ENCODE measurements at places on chromosomes 12 and 14.
A peak's percentile ranks its signal among the peaks of the same experiment; 100 is the strongest.

- no peak for DNase-seq
Measured at GRCh38 chr12:41250748-41251147, 62.6 kb downstream of the PDZRN4 start.

DNA sequence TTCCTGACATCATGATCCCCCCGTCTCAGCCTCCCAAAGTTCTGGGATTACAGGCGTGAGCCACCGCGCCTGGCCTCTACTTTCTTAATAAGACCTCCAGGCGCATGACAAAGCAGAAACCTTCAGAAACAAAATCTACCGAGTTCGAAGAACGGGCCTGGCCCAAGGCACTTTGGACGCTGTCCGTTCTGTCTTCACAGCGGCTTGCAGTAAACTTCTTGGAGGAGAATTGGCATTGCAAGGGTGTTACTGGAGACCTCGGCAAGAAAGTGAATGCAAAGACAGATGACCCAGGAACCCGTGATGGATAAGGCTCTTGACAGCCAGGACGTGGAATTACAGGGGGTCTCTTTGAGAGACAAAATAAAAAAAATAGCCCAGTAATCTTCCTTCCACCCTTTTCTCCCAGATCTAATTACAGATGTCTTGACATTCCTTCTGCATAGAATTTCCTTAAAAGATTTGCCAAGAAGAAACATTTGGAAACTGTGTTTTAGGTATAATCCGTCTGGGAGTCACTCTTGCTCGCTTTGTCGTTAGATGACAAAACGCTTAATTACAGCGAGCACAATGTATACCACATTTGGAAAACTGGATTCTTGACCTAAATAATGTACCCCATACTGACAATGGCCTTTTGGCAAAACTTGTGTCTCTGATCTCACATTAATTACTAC lies 83.2 kb upstream of the TBX3 start:
- no peak for DNase-seq

DNA sequence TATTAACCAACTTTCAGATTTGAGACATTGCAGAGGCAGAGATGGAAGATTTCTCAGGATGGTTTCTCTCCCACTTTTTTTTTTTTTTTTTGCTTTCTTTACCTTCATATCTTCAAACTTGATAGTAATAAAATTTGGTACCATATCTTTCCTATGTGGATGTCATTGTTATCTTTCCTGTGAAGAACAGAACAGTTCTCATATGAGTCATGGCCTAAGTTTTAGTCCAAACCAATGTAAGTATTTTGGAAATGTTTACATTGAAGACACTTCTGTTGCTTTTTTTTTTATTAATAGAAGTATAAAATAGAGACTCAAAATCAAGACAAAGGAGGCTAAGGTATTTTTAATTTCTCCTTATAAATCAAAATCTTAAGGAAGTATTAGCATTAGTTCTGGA lies 95.2 kb downstream of the C12orf50 start:
- DNase-seq: no peak

- DNase-seq: no peak
Measured at GRCh38 chr12:18281941-18282340, 20.6 kb downstream of the PIK3C2G start.

DNA sequence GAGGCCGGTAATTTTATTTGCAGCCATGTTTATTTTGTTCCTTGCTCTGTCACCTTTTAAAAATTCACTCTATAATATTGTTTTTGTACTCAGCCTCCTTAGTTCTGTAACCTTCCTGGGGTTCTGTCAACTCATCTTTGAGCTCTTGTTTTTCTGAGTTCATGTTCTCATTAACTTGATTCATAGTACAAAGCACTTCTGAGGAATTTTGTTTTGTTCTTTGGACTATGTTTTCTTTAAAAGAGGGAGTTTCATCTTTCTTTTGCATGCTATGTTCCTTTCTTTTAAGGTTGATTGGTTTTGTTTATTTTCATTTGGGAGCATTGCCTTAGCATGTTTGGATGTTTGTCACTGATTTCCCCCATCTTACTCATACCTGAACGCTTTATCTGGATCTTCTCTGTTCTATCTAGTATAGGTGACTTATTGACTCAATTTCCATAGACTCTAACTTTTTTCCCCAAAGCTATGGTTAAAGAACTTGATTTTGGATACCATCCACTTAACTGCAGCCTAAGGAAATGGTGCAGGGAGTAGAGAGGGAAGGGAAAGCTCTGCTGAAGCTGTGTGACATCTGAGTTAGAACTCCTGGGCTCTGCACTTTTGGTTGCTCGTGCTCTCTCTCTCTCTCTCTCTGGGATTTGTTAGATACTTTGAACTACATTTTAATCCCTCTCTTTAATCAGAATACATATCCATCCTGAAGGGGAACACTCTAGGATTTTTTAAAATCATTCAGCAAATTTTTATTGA lies 268.5 kb downstream of the PAWR start:
- DNase-seq: no peak

DNA sequence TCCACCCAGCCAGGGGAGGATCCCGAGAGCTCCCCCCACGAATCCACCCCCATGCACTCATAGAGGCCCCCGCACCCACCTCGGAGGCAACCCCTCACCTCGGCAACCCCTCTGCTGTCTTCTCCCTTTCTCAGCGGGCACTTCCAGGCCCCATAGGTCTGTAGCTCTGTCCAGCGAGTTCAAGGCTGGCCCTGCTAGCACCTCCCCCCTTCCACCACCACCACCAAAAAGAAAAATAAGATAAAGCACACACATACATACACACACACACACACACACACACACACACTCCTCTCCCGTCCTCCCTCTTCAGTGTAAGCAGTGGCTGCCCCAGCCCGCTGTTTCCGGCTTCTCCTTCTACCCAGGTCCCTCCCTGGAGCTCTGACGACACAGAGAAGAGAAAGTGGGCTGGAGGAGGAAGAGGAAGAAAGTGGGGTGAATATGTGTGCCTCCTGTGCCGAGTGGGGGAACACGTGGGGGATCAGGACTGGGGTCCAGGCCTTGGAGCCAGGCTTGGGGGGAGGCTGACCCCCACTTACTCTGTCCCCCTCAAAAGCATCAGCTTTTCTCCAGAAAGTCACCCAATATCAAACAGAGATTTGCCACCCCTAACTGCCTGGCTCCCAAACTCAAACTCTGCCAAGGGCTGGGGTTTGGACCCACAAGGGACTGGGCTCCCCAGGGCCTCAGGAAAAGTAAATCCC lies at the start of gene STAT6:
Gene STAT6, minus strand, starts transcription at position 332 of the 704 bp plus-strand sequence. CDS start 3,084 bp downstream, outside the sequence.
- peak; percentile 49 for DNase-seq

DNA sequence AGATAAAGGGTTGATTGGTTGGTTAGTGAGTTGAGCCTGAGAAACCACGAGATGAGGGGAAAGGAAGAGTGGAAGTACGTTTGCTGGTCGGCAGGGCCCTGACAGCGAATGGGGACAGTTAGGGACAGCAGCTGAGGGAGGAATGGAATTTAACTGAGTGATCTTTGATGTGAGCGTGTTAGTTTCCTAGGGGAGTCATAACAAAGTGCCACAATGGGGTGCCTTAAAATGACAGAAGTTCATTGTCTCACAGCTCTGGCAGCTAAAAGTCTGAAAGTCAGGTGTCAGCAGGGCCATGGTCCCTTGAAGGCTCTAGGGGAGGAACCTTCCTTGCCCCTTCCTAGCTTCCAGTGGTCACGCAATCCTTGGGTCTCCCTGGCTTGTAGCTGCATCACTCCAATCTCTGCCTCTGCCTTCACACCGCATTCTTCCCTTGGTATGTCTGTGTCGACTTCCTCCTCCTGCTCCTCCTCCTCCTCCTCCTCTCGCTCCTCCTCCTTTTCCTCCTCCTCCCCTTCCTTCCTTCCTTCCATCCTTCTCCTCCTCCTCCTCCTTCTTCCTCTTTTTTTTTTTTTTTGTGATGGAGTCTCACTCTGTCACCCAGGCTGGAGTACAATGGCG lies 26.0 kb upstream of the RIN3 start:
- DNase-seq: no peak

DNA sequence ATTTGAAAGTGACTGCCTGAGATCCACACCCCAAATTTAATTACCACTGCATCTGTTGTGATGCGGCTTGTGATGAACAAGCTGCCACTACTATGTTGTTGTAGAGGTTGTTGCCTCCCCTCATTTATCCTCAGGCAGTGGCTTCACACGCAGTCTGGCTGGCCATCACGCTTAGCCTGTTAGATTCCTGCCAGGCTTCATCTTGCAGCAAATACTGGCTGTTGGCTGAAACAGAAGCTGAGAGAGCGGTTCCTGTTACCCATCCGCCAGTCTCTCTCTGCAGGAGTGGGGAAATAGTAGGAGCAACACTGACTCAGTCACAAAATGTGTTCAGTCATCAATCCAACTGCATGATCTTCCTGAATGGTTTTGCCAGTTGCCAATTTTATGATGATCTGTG lies 934.4 kb downstream of the FLRT2 start:
- no peak for DNase-seq

- no peak for DNase-seq
Measured at GRCh38 chr14:45057349-45057748, 26.6 kb upstream of the PRPF39 start.

GRCh38 chr12:124663206-124663605 lies 95.8 kb upstream of the NCOR2 start:
- no peak for DNase-seq

- no peak for DNase-seq
Measured at GRCh38 chr14:104388541-104389325, 190.8 kb upstream of the C14orf180 start.

GRCh38 chr14:24264298-24264697 lies 1.3 kb upstream of the TGM1 start:
- no peak for DNase-seq

GRCh38 chr14:25250516-25250915 lies 200.6 kb upstream of the STXBP6 start:
- DNase-seq: no peak

- no peak for DNase-seq
Measured at GRCh38 chr12:124837958-124838803, 25.5 kb downstream of the SCARB1 start.

GRCh38 chr12:127060310-127060847 lies 1206.6 kb upstream of the TMEM132C start:
- DNase-seq: no peak

GRCh38 chr12:9115731-9116559 lies at the start of gene A2M:
Gene A2M (minus strand): TSS chr12:9115919. CDS start chr12:9115849, 70 bp downstream.
- DNase-seq: no peak

GRCh38 chr12:59403259-59403932 lies 192.4 kb upstream of the SLC16A7 start:
- peak; percentile 44 for DNase-seq

- DNase-seq: no peak
Measured at GRCh38 chr14:91742621-91743304, 10.9 kb upstream of the CATSPERB start.

DNA sequence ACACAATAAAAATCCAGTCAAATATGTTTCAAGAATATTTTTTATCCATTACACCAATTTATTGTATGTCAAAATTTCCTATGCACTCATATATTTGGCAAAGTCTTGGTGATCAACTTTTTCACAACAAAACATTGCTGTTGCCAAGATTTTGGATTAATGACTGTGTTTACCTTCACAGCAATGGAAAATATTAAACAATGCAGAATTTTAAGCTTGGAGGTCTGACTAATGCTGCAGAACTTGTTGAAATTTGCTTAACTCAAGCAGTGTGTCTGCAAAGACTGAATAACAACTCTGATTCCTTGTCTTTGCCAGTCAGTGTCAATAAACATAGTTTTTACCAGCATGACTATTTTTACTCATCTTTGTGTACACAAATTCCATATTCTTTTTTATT lies 336.4 kb downstream of the CCER1 start:
- DNase-seq: no peak

- no peak for DNase-seq
Measured at GRCh38 chr12:93592641-93593406, 20.3 kb downstream of the SOCS2 start.

GRCh38 chr14:90278199-90279175 lies 22.1 kb downstream of the PSMC1 start:
- no peak for DNase-seq

- DNase-seq: no peak
Measured at GRCh38 chr12:110698171-110698902, 9.4 kb upstream of the HVCN1 start.

- no peak for DNase-seq
Measured at GRCh38 chr12:23891115-23891514, 58.4 kb downstream of the SOX5 start.

- no peak for DNase-seq
Measured at GRCh38 chr12:69438539-69438938, 31.6 kb upstream of the FRS2 start.
